ENCODE measurements at places on chromosomes 3 and 15.

DNA sequence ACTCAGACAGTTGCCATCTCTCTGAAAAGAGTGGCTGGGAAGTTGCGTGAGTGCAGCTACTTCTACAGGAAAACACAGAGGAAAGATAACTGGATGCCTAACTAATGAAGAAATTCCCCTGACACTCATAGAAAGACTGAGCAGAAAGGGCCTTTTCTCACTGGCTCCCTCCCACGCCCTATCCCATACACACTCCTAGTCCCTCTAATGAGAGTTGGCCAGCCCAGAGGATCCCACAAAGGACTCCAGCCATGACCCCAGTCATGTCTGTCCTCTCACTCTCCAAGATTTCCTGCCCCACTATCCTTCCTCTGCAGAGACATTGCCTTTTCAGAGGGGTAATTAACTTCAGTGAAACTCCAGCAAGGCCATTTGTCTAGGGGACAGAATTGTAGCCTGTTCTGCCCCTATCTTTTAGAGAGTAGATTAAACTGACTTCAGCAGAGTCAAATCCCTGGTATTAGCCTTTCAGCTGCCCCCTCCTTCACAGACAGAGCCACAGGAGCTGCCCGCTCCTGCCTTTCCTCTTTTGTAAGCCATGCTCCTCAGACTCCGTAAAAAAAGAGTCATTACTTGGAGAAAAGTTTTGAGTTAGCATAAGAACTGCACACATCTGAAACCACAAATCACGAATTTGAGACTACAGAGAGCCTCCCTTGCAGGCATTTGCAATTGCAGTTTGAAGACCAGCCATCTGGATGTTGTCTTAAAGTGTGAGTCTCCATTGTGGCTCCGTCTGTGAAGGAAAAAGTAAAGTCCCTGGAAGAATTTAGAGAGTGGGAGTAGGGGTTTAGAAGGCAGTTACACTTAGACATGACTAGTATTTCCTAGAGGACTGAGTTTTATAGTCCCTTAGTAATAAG lies 129.1 kb upstream of the SEMA6D start:
- no peak for DNase-seq

DNA sequence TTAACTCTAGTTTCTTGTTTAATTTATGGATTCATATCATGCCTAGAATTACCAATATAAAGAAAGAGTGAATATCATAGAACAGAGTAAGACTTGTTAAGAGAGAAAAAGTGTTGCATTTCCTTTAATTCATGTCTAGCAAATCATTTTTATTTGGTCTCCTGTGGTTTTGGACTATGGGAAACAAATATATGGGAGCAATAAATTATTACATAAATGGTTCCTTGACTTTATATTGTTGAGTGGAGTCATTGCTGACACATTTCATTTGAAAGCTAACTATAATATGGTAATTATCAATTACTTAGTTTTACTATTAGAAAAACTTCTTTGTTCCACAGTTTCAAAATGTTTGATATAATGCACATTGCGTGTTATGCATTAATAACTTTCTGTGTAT lies 144.7 kb upstream of the CGNL1 start:
- DNase-seq = no peak

DNA sequence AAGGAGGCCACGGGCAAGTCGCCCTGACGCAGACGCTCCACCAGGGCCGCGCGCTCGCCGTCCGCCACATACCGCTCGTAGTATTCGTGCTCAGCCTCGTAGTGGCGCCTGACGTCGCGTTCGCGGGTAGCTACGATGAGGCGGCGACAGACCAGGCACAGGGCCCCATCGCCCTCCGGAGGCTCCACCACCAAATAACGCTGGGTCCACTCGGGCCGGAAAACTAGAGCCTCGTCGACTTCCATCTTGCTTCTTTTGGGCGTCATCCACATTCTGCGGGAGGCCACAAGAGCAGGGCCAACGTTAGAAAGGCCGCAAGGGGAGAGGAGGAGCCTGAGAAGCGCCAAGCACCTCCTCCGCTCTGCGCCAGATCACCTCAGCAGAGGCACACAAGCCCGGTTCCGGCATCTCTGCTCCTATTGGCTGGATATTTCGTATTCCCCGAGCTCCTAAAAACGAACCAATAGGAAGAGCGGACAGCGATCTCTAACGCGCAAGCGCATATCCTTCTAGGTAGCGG lies at the start of gene EPM2AIP1:
TSS of gene EPM2AIP1 (minus strand) at position 326 of the 520 bp plus-strand sequence. CDS start at position 272, 54 bp downstream.
- no peak for DNase-seq

DNA sequence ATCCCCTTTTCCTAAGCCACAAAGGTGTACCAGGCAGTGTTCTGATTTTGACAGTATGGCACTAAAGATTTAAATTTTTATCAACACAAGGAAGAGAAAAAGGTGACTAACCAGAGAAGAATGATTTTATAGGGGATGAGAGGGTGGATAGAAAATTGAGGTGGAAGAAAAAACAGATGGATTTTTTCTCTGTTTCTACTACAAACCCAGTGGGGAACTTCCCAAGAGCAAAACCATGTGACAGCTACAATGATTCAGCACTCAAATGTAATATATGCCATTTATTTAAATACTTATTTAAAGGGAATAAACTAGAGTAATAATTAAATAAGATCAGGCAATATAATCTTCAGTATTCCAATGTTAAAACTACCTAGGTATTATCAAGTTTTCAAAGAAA lies 11.1 kb downstream of the DCUN1D1 start:
- no peak for DNase-seq

DNA sequence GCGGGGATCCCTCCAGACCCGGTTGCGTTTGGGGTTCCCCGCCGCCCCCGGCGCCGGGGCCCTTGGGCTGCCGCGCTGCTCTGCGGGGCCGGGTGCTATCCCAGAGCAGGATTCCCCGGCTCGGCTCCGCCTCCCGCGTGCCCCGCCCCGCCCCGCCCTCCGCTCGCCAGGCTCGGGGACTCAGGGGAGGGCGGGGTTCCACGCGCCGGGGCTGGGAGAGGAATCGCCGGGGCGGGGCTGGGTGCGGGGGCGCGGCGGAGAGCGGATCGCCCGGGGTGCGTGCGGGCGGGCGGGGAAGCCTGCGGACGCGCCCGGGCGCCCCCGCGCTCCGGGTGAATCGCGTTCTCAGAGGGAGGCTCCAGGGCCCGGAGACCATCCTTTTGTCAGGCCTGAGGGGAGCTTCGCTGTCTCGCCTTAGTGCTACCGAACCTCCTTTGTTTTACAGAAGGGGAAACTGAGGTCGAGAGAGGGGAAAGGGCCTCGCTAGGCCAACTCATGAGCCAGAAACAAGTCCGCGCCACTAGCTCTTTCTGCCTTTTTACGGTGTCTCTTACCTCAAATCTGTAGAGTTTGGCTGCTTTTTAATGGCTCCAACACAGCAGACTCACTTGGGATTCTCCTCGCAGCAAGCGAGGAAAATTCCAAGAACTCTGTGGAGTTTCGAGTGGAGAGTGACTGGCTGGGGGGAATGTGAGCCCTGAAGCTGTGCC lies at the start of gene TMEM158:
TSS of gene TMEM158 (minus strand) at position 82 of the 710 bp plus-strand sequence. CDS start 260 bp downstream, outside the sequence.
- no peak for DNase-seq

DNA sequence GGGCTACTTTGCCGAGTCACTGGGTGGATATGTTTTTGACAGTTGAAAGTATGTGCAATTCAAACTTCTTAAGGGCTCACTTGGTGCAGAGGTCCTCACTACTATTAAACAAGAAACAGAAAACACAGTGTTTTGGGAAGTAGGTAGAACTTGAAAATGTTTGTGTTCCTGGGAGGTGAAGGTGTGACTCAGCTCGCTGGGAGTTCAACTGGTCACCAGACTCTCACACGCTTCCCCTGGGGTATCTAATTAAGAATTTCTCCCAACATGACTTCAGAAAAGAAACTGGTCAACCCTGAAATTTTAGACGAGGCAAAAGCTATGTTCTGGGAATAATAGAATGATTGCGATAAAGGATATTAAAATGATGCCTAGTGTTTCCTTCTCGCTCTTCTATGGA lies 1039.8 kb upstream of the SEMA6D start:
- DNase-seq = no peak

- DNase-seq = no peak
Measured at GRCh38 chr15:47383801-47384200, 333.5 kb upstream of the SEMA6D start.

DNA sequence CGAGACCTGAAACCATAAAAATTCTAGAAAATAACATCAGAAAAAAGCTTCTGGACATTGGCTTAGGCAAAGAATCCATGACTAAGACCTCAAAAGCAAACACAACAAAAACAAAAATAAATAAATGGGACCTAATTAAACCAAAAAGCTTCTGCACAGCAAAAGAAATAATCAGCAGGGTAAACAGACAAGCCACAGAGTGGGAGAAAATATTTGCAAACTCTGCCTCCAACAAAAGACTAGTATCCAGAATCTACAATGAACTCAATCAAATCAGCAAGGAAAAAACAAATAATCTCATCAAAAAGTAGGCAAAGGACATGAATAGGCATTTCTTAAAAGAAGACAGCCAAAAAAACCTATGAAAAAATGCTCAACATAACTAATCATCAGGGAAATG lies 59.6 kb downstream of the DNAH12 start:
- DNase-seq = no peak

DNA sequence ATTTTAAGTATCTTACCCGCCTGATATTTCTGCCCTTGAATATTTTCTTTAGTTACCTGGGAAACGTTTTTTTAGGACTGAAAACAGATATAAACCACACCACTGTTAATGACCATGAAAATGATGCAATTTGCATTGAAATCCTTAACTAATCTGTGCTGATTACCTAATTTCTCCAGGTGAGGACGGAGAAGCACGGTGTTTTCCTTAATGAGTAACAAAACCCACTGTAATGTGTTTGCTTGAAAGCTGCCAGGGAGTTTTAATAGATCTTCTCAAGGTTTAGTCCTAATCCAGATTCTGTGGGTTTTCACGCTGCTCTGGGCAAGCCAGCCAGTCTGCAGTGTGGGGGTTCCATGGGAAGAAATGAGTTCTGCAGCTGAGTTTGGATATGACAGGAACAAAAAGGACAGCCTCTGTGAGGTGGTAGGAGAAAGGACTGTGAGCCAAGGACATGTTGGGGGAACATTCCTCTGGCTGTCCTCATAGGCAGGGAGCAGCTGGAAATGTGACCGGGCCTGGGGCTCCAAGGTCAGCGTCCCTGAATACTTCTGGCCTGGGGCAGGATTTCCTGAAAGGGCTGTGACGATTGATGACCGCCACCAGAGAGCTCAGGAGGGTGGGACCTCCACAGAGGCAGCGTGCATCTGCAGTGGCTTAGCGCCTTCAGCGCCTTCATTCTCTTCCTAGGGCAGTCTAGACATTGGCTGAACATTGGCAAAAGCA lies 18.6 kb downstream of the THSD4 start:
- no peak for DNase-seq

DNA sequence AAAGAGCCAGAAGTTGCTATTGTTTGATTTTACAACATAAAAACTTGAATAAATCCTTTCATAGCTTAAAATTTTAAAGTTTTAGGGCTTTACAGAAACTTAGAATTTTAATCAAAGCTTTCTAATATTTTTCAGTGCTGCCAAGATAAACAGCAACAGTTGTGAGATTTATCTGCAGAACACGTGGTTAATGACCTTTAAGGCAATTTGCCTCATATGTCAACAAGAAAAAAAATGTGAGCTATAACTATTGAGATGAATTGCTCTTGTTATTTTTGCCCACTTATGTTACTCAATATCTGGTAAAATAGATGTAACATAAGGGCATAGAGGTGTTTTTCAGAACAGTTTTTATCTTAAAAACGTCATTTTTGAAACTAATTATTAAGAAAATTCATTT lies 96.7 kb upstream of the NECTIN3 start:
- DNase-seq = no peak

- no peak for DNase-seq
Measured at GRCh38 chr3:107323723-107324122, 53.5 kb upstream of the CCDC54 start.
